ENCODE measurements at places on chromosomes 5 and 9.

- no peak for DNase-seq
Observed at GRCh38 chr5:149618581-149619248, 37.4 kb downstream of the ARHGEF37 start.

DNA sequence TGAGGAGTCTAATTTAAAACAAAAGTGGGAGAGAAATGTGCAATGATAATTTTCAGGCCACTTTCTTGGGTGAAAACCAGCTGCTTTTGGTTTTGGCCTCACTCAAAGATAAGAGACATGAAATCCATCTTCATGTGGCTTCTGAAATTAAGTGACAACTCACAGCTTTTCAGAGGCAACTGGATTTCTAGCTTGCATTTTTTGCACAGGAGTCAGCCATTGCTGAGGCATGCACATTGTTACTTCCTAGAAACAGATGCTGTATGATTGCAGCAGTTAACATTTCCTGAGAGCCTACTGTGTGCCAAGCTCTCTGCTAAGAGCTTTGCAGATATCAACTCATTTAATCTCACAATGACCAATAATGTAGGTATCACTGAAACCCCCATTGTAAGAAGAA lies 562.6 kb downstream of the NR2F1-AS1 start:
- DNase-seq, result no peak

DNA sequence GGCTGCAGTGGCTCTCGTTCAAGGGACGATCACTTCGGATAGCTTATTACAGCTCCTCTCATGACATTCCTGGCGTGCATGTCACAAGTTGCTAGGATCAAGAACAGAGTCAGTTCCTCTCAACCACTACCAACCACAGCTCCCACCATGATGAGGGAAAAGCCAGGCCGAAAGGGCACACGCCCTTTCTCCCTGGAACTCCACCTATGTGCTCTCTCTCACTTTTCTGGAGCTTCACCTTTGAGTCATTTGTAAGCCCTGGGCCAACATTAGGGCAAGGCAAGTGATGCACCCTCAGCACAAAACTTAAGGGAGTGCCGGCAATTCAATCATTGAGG lies 1.6 kb downstream of the SPACA9 start:
- no peak for DNase-seq

DNA sequence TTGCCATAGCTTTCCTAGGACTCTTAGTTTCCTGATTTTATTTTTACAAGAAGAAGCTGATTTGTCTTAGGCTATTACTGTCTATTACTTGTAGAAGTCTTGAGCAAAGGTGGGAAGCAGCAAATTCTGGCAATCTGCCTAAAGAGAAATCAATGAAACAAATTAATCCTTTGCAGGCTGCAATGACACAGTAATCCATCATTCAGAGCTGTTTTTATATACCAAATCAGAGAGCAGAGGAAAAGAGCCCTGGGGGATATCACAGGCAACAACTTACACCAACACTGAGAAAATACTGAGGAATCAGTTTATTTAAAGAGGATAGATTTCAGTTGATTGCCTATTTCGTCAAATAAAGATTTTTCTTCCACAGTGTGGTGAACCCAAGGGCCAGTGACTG lies 13.6 kb downstream of the NR2F1-AS1 start:
- DNase-seq, result no peak

- no peak for DNase-seq
Observed at GRCh38 chr5:34721327-34721726, 65.2 kb downstream of the RAI14 start.

GRCh38 chr5:67537439-67538148 lies 341.0 kb upstream of the CD180 start:
- no peak for DNase-seq

DNA sequence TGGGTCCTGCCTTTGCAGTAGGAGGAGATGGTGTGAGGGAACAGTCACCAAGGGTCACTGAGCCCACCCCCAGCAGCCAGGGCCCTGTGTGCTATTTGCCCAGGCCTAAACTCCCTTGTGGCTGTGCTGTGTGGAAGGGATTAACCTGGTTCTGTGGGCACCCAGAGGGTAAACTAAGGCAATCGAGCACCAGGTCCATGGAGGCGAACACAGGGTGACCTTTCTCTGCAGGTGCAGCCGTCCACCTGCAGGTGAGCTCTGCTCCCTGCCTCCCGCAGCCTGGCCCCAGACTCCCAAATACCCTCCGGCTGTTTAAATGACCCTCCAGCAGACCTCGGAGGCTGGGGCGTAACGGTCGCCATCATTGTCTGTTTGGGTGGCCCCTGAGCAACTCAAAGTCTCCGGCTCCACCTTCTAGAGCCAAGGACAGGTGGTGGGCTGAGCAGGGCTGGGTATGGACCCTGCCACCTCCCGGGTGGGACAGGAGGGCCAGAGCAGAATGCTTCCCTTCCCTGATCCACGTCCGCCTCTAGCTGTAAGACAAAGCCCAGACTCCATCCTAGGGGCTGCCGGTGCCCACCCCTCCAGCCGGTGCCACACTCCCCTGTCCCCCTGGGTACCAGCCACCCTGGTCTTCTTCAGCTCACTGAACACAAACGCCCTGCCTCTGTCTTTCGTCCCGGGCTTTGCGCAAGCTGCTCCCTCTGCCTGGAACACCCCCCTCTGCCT lies 34.1 kb upstream of the FIBCD1 start:
- no peak for DNase-seq

DNA sequence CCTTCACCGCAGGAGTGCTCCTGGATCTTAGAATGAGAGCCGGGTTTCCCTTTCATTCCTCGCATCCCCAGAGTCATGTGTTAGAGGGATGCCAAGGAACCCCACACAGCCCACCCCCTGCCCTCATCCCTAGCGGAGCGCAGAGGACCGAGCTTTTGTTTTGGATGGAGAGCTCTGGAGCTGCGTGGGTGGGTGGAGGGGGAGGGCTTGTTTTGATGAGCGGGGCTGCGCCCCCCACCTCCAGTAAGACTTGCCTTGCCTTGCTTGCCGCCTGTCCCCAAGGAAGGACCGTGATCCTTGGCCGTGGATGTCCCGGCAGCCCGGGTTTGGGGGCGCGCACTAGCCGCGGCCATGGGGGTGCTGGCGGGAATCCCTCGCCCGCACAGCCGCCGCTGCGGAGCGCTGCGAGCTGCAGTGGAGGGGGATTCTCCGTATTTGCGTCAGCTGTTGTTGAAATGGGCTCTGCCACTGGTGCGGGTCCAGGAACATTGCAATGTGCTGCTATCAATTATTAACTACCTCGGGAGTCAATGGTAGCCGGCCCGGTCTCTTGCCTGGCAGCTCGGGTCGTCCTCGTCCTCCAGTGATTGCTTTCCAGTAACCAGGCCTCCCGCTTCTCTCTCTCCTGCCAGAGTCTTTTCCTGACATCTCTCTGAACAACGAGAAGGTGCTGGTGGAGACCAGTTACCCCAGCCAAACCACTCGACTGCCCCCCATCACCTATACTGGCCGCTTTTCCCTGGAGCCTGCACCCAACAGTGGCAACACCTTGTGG lies 1.0 kb downstream of the EGR1 start:
- DNase-seq, result no peak

- DNase-seq, result no peak
Observed at GRCh38 chr9:121567500-121568342, 68.1 kb upstream of the GGTA1 start.

DNA sequence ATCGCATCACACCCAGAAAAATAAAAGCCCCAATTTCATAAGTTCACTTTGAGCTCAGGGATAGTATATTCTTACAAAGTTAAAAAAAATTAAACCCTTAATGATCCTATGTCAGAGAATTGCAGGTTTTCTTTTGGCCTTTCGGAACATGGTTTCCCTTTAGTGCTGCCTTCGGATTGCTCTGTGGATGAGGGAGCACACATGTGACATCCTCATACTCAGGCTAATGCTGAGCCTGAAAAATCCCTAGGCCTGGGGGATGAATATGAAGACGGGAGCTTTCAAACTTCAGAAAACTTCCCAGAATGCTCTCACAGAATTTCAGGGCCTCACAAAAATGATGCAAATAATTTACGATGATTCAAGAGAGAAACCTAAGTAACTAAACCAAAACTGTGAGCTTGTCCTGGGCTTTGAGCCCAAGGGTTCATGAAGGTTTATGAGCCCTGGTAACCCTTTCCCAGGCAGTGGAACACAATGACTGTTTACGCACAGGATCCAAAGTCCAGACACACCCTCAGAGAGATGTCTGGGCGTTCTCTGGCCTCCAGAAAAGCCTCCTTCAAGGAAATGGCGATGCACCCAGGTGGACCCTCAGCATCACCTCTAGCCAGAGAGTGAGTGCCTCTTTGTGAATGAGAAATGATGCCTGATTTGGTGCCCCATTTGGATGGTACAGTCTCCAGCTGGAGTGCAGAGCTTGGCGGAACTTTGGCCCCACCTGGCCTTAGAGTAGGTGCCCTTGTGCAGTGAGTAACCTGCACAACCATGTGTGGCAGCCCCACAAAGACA lies 145.4 kb downstream of the ENTREP1 start:
- no peak for DNase-seq

GRCh38 chr9:130308081-130308571 lies 42.6 kb downstream of the HMCN2 start:
- DNase-seq, result no peak

- DNase-seq, result no peak
Observed at GRCh38 chr5:76718880-76719279, 3.0 kb downstream of the F2R start.

GRCh38 chr9:22111954-22112247 lies 102.8 kb upstream of the CDKN2B start:
- no peak for DNase-seq

GRCh38 chr9:94623253-94623652 lies 16.1 kb downstream of the FBP1 start:
- no peak for DNase-seq

DNA sequence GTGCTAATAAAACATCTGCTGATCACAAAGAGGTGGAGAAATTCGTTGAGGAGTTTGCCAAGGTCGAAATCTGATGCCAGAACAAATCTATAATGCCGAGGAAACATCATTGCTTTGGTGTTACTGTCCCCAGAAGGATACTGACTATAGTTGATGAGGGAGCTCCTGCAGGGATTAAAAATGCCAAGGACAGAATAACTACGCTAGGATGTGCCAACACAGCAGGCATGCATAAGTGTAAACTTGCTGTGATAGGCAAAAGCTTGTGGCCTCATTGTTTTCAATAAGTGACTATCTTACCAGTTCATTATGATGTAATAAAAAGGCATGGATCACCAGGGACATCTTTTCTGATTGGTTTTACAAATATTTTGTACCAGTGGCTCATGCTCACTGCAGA lies 66.8 kb upstream of the ADCY2 start:
- no peak for DNase-seq

GRCh38 chr5:11672385-11673085 lies 231.7 kb downstream of the CTNND2 start:
- no peak for DNase-seq

DNA sequence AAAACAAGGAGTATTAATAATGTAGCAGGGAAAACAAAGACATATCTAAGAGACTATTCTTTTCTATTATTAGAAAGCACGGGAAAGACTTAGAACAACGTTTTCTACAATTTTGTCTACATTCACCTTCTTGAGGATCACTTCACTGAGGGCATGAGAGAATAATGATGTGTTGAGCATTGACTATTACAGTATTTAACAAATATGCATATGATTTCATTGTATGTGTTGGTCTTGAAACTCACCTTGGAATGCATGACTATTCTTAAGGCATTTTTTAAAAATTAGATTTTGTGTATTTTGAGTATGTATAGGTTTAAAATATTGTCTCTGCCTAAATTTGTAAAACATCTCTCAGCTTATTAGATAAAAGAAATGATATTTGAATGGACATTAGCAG lies 1.2 kb downstream of the FSD1L start:
- DNase-seq, result no peak

GRCh38 chr5:2007496-2007877 lies 124.8 kb upstream of the IRX4 start:
- no peak for DNase-seq

DNA sequence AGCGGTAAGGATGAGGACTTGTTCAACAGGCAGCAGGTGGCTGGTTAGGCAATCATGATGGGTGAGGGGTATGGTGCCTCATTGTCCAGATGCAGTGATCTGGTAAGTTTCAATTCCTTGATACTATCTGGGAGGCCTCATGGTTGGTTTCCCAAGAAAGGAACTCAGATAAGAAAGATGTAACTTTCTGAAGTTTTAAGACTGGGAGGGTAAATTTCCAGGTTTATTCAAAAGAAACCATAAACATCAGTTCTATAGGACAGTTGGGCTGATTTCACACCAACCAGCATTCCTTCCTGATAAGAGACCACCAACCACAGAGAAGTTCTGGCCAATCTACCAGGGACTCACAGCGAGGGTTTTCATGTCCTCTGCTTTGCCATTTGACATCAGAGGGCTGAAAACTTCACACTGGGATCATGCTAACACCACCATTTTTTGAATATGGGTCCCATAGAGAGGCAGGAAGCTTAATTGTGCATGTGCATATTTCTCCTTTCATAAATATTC lies 773 bp upstream of the AGGF1 start:
- DNase-seq, result no peak

DNA sequence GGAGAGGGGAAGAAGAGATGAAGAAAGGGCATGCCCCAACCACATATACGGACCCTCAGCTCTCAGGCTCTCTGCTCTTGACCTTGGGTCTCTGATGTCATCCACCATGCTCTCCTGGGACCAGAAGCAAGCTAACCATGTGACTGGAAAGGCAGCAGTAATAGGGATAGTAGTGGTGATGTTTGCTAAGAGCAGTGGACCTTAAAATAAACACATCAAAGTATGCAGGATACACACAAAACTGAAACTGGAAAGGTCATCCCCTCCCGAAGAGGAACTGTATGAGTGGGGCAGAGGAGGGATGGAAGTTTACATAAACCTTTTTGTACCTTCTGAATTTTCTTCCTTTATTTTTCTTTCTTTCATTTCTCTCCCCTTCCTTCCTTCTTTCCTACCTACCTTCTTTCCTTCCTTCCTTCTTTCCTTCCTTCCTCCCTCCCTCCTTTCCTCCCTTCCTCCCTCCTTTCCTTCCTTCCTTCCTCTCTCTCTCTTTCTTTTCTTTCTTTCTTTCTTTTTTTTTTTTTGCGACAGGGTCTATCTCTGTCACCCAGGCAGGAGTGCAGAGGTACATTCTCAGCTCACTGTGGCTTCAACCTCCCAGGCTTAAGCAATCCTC lies 8.1 kb upstream of the PTPN3 start:
- no peak for DNase-seq

DNA sequence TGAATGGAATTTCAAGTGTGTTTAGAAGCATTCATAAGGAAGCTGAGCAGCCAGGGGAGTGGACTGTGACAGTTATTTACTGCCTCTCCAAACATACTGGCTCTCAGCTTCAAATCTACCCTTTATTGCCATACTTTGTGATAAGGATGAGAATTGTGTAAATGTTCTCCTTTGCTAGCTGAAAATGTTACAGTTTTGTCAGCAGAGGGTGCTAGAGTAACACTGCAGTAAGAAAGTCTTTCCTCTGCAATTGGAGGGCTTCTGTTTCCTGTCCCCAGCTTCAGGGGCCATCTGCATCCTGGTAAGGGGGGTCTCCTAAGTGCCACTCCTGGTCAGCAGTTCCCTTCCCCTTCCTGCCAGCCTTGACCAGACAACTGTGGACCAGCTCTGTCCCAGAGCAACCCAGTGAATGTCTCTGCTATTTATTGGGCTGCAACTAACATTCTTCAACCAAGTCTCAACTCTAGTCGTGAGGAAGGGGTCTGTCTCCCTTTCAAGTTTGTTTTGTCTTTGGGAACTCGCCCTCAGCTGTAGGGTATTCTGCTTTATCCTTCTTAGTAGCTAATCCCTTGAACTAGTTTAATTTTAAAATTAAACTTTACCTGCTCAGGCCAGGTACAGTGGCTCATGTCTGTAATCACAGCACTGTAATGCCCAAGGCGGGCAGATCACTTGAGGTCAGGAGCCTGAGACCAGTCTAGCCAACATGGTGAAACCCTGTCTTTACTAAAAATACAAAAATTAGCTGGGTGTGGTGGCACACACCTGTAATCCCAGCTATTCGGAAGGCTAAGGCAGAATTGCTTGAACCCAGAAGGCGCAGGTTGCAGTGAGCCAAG lies 45.3 kb downstream of the RAPGEF6 start:
- peak; percentile 25 for DNase-seq
